Progenitor cell of endocrine pancreas (in vitro differentiated cells): ENCODE measurements at places on chromosomes 13 and 19. TPM values are rescaled to one million over a fixed set of nuclear protein-coding genes. Genes with fewer than 3 reads are reported as not detected.

Gene CGB8
- not detected in 2 replicates for total RNA-seq

- no peak overlapping the region for H3K4me3 ChIP-seq
- no peak overlapping the region for H3K27ac ChIP-seq
- H3K4me1 ChIP-seq: peaks cover 21% of the 10 kb centered on the region
- H3K36me3 ChIP-seq: no peaks in the 10 kb centered on the region
- no peak for DNase-seq
- no peaks in the 10 kb centered on the region for H3K27me3 ChIP-seq
Measured at GRCh38 chr13:44814836-44815235, 174.4 kb downstream of the NUFIP1 start.

Gene AMH
- total RNA-seq: 58.4 and 71.3 TPM in 2 replicates

Gene PPAN
- total RNA-seq: 51.5 and 54.8 TPM in 2 replicates

GRCh38 chr19:29260477-29261317 is 47.7 kb upstream of the UQCRFS1 start:
- no peaks in the 10 kb centered on the region for H3K36me3 ChIP-seq
- H3K4me3 ChIP-seq: no peak overlapping the region
- peak; percentile 23 for DNase-seq
- no peak overlapping the region for H3K27ac ChIP-seq
- H3K4me1 ChIP-seq: peaks cover 2% of the 10 kb centered on the region
- peaks cover 10% of the 10 kb centered on the region for H3K27me3 ChIP-seq
